ENCODE measurements at places on chromosomes 16 and 17. TPM values are rescaled to one million over a fixed set of nuclear protein-coding genes. Genes with fewer than 3 reads are reported as not detected.
A peak's percentile ranks its signal among the peaks of the same experiment; 100 is the strongest.

- no peak for DNase-seq
Measured at GRCh38 chr17:79272666-79273219, 198.1 kb downstream of the ENGASE start.

GRCh38 chr17:50047488-50048126 is 8.3 kb upstream of the ITGA3 start:
- peak; percentile 38 for DNase-seq

Gene CD300H
- total RNA-seq, result not detected

Gene CCL14
- total RNA-seq, result not detected

- DNase-seq, result no peak
Measured at GRCh38 chr17:65975878-65976277, 216.1 kb downstream of the CEP112 start.

DNA sequence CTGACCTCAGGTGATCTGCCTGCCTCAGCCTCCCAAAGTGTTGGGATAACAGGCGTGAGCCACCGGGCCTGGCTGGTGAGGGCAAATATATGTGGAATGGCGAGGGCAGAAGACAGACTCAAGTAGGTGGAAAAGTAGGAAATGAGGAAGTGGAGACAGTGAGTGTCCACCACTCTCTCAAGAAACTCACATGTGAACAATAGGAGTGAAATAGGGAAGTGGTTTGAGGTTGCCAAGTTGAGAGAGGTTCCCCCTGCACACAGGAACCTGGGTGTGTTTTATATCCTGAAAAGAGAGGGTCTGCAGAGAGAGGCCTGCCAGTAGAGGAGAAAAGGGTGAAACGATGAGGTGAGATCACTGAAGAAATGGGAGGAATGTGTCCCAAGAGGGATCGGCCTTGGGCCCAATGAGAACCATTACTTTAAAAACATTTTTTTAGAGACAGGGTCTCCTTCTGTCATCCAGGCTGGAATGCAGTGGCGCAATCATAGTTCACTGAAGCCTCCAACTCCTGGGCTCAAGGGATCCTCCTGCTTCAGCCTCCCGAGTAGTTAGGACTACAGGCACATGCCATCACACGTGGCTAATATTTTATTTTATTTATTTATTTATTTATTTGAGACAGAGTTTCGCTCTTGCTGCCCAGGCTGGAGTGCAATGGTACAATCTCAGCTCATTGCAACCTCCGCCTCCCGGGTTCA is 17.1 kb upstream of the CORO1A start:
- DNase-seq, result no peak

DNA sequence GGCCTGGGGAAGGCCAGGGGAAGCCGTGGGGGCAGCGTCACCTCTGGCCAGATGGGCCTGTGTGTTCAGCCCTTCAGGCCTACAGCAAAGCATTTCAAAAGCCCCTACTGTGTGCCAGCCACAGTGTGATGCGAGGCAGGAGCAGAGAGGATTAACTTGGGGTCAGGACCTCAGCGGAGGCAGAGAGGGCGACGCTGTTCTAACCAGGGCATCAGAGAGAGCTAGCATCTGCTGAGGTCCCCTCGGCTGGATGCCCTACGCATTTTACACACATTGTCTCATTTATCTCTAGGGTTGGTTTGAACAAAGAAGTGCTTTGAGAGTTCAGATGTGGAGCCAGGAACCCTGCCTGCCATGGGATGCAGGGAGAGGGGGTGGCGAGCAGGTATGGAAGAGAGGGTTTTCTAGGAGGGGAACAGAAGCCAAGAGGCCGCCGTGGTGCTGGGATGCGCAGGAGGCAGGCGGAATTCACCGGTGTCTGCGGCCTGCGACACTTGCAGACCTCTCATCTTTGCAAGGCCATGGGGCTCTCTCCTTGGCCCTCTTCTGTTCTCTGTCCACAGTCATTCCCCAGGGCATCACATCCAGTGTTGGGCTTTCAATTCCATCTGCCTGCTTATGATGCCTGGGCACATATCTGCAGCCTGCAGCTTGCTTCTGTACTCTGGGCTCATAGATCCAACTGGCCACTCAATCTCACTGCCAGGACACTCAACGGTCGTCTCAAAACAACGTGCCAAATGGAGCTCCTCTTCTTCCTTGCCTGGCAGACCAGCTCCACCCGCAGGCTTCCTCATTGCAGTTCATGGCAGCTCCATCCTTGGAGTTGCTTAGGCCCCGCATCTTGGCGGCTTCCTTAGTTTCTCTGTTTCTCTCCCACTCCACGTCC is 8.1 kb upstream of the NKD1 start:
- no peak for DNase-seq

DNA sequence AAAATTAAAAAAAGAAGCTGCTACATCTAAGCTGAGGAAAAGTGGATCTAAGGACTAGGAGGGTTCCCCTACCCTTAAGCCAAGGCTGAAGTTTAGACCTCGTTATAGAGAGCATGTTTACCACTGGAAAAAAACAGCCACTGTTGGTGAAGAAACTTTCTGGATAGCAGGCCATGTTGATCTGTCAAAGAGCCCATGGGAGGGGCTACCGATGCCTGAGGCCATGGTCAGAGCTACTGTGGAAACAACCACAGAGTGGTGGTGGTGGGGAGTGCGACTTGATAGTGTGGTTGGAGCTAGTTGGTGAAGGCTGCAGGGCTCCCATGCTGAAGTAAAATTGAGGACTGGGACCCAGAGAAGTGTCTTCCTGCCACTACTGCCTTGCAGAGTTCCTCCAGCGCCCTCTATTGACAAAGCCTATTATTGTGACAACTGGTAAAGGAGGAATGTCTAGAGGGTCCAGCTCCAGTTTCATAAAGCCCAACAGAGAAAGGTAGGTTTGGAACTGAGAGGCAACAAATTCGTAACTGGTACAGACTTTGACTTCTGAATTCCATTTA is 12.7 kb upstream of the FAM20A start:
- DNase-seq, result peak; percentile 48

DNA sequence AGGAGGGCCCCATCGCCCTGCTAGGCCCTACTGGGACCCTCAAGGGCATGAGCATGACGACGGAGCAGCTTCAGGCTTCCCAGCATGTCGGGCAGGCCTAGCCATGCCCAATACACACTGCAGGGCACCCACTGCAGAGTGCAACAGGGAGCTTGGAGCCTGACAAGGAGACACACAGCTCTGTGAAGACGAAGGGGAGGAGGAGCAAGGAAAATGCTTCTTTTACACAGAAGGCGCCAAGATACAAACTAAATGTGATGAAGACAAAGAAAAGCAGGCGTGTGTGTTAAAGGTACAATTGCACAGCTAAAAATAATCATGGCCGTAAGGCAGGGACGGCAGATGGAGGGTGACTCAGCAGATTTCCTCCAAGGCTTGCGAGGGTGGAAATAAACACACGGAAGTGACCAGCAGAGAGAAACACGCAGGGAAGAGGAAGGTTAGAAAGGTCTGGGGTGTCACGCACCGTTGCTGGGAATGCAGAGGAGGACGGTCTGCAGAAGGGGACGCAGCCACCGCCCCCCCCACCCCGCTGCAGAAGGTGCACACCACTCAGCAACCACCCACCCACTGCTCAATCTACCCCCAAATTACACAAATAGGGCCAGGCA is 108.5 kb downstream of the ZNF778 start:
- DNase-seq, result no peak

DNA sequence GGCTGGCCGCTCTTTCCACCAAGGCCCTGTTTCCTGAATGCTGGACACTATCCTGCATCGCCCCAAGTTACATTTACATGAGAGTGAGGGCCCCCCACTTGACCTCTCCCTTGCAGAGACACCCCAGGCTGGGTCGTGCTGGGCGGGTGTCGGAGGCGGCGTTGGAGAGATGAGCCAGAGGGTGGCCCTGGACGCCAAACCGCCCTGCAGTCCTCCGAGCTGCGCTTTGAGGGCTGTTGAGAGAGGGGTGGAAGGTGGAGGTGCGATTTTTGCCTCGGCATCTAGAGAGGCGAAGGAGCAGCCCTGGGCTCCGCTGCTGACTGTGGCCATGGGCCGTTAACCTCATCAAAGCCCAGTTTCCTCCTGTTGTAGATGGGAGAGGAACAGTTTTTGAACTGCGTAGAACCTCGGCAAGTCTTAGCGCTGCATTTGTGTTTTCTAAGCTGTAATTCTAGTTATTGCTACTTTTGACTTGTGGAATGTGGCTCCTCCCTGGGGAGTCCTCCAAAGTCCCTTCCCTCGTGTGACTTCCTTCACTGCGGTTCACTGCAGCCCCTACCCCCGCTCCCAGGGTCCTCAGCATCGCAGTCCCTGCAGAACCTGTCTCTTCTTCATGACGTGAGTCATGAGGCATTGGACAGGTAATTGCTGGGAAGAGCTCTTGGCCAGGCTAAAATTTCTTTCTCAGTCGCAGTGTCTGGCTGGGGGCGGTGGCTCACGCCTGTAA is 986 bp upstream of the ELOB start:
- no peak for DNase-seq

DNA sequence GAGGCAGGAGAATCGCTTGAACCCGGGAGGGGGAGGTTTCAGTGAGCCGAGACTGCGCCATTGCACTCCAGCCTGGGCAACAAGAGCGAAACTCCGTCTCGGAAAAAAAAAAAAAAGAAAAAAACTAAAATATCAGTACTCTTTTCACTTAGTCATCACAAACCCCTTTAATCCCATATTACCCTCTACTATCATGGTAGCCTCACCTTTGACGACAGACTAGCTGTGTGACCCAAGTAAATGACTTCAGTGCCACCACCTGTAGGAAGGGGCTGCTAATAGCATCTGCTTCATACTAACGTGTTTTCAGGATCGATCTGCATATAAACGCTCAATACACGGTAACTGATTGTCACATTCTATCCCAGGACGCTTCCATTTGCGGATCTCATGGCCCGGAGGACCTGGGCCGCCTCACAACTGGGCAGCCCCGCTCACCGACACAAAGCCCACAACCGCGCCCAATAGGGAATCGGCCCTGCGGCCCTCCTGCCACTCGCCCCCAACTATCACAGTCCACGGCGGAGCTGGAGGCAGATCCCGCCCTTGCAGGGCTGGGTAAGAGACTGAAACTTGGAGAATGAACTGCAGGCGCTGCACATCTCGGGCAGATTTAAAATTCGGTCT is 1.1 kb upstream of the ZNF263 start:
- DNase-seq, result no peak

GRCh38 chr17:20987511-20987910 is 55.3 kb downstream of the USP22 start:
- DNase-seq, result no peak

- no peak for DNase-seq
Measured at GRCh38 chr17:79033741-79034501, 10.0 kb downstream of the C1QTNF1 start.

DNA sequence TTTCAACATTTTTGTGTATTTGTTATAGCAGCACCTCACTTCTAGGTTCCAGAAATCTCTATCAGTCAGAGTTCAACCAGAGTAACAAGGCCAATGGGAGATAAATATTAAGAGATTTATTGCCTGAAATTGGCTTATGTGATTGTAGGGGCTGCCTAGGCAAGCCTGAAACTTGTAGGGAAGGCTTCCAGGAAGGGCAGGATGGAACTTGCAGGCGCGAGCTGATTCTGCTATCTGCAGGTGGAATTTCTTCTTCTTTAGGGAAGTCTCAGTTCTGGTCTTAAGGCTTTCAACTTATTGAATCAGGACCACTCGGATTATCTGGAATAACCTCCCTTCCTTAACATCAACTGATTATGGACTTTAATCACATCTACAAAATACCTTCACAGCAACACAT is 199.5 kb upstream of the NLRP1 start:
- DNase-seq, result no peak

- no peak for DNase-seq
Measured at GRCh38 chr16:3096362-3096761, 2.7 kb downstream of the ZSCAN10 start.

Gene TBX21
- total RNA-seq, result 45.5 TPM

DNA sequence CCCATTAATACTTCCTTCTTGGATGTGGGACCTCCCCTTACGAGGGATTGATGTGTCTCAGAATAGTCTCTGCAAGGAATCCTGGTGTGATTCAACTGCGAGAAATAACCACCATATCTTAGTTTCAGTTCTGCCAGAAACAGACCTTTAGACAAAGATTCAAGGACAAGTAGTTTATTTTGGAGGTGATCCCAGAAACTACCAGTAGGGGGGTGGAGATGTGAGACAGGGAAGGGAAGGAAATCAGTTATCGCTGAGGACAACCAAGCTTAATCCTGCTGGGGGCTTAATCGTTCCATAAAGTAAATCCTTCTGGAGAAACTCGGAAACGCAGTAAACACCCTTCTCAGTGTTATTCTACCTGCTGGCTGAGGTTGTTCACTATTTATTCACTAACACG is 5.0 kb upstream of the SDR42E1 start:
- DNase-seq, result no peak

Gene MEIOB
- 0.53 TPM for total RNA-seq

GRCh38 chr16:75745823-75746222 is 19.5 kb upstream of the CPHXL start:
- no peak for DNase-seq

DNA sequence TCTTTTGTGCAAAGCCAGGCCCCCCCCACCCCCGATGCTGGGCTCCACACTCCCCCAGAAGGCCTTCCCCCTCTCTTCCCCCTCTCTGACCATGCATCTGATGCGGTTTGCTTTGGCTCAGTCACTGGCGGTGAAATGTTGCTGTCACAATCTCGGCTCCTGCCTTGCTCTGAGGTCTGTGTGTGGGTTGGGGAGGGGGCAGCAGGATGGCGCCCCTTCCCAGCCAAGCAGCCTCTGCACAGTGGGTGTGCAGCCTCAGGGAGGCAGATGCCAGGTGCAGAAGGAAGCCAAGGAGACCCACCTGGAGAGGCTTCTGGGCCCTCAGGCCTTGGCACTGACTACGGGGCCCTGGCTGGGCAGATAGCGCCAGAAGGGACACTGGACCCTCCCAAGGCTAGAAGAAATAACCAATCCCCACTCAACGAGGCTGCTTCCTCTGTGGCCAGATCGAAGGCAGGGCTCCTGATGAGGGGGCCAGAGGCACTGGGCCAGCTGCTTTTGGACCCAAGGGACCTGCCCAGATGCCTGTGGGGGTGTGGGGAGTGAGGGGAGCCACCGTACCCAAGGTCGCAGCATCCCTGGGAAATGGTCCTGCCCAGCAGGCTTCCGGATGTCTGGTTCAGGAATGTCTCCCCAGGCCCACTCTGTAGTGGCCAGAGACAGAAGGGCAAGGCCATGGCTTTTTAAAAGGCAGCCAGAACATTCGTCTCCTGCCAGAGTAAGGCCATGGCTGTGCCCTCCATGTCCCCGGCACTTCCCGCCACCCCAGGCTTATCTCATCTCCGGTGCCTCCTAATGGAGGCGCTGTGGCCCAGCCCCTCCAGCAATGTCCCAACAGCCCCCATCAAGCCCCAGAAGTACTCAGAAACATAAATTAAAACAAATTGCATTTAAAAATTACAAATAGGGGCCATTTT is 43.4 kb upstream of the SLC38A10 start:
- DNase-seq, result no peak

Gene KRTAP4-4
- total RNA-seq, result not detected

Gene RECQL5
- total RNA-seq, result 50.7 TPM

Gene RFWD3
- 114 TPM for total RNA-seq

Gene CA10
- total RNA-seq, result not detected

DNA sequence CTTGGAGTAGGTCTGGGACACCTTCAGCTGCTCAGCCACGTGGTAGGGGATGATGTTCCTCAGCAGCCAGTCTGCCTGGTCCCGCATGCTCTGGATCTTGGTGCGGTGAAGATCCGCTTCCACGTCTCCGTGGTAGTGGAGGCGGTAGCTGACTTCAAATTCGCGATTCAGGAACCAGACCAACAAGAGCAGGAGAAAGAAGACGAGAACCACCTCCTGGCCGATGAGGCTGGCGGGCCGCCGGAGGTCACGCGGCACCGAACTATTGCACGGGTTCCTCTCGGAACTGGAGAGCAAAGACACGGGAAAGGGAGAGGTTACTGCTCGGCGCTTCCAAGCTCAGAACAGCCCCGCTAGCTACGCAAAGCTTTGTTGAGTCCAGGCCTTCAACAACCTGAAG is 86.2 kb upstream of the CREBBP start:
- no peak for DNase-seq

GRCh38 chr17:63609816-63610573 is 9.3 kb downstream of the TACO1 start:
- DNase-seq, result peak; percentile 40
